ENCODE measurements at places on chromosomes 5 and 9.

DNA sequence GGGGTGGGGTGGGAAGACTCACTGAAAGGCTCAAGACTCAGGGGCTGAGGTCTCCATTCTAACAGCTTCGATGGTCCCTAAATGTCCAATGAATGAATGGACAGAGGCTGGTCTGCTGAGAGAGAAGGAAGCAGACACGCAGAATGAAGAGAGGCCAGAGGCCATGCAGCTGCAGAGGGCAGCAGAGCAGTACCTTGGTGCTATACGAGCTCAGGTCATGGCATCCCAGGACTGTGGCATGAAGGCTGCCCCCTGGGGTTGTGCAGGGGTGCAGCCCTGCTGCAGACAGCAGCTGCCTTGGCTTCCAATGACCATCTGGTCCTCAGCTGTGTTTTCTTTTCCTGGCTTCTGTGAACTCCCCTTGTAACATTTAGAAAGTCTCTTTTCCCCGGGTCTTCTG is 15.2 kb upstream of the CORO2A start:
- DNase-seq = no peak

GRCh38 chr5:54175-54730 is 37.7 kb upstream of the PLEKHG4B start:
- DNase-seq = no peak

DNA sequence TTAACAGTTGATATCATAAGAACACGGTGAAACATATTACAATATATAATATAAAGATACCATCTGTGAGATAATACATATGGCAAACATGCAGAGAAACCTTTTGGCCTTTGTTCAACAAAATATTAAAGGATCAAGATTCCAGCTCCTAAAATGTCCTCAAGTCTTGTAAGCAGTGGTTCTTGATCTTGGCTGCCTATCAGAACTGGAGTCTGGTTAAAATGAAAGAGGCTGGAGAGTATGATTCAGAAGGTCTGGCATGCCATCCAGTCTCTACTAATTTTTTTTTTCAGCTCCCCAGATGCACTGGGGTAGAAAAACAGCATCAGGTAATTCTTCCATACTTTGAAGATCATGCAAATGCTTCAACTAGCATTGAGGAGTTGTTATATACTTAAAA is 83.2 kb downstream of the TNC start:
- DNase-seq = peak; percentile 91

DNA sequence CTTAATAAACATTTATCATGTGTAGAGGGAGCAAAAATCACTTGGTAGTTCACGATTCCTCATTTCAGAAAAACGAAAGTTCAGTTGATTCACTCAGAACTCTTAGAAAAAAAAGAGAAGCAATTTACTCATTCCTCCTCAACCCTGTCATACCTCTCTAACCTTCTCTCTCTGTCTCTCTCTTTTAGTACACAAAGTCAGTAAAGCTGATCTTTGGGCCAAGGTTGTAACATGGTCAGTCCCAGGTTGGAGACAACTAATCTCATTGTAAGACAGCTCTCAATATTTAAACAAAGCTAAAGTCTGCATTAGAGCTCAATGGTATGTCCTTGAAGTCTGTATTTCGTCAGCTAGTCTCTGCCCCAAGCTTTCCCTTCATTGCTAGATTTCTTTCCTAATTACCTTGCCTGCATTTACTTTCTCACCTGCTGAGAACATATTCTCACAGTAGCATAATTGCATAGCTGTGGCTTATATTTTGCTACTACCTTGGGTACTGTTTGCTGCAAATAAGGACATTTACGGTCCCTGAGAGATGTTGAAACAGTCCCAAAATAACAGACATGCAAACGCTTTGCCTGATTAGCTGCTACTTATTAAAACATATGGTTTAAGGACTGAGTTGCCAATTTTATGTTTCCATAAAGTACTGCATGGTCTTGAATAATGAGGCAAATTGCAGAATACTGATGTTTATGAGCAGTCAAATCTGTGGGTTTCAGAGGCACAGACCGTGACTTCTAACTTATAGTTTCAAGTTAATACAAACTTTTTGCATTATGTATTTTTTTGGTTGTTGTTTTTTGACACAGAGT is 138.3 kb downstream of the GPBP1 start:
- DNase-seq = peak; percentile 27

- peak; percentile 47 for DNase-seq
Observed at GRCh38 chr9:93968451-93969327, 13.5 kb upstream of the BARX1 start.

- no peak for DNase-seq
Observed at GRCh38 chr5:58262226-58262625, 197.7 kb downstream of the PLK2 start.

DNA sequence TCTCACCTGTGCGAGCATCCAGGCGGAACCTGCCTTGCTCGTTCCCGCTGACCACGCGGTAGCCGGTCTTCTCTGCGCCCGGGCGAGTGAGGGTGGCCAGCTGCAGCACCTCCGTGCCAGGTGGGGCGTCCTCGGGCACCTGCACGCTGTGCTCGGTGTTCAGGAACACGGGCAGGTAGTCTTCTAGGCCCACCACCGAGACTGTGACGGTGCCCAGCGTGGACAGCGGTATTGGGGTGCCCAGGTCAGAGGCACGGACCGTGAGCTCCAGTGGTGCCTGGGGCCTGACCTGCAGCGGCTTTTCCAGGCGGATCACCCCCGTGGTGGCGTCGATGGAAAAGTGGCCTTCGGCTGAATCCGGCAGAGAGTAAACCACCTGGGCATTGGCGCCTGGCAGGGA is 59.5 kb downstream of the FAT2 start:
- no peak for DNase-seq

GRCh38 chr5:67857502-67857901 is 358.1 kb upstream of the PIK3R1 start:
- no peak for DNase-seq

- peak; percentile 38 for DNase-seq
Observed at GRCh38 chr5:86971034-86971571, 296.6 kb upstream of the RASA1 start.

- DNase-seq = no peak
Observed at GRCh38 chr5:82992646-82993045, 84.5 kb downstream of the TMEM167A start.

DNA sequence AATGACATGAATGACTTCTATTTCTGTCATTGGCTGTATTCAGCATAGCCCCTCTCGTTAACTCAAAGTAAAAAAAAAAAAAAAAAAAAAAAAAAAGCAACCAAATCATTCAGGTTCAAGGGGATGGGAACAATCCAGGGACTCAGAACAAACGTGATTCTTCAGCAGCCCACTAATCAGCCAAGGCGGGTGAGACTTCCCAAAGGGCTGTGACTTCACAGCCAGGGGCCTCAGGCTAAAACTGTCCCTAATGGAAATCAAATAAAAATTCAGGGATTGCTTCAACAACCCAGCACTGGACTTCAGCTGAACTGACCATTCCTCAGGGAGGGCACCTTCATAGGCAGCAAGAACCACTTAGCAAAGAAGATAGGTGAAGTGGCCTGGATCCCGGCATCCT is 86.2 kb upstream of the FAM169A start:
- DNase-seq = no peak

GRCh38 chr5:82820961-82821845 is 256.0 kb downstream of the TMEM167A start:
- DNase-seq = no peak

DNA sequence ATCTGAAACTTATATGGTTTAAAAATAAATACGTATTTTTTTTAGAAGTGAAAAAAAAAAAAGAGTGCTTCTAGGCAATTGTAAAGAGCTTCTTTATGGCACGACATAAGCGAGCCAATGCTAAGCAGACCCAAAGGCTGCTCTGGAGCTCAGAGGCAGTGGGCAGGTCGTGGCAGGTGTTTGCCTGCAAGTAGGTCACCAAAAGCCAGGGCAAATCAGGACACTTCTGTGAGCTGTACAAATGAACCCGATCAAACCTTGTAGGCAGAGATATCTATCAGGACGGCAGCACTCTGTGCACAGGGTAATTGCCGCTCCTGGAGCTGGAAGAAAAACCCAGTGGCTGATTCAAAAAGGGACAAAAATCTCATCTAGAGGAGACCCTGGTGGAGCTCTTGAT is 75.9 kb downstream of the IRX2 start:
- no peak for DNase-seq

- DNase-seq = no peak
Observed at GRCh38 chr9:15271403-15271802, 35.6 kb downstream of the TTC39B start.

- DNase-seq = no peak
Observed at GRCh38 chr9:40928803-40929487, 199.5 kb downstream of the FOXD4L6 start.

GRCh38 chr9:133715866-133716563 is 22.1 kb downstream of the SARDH start:
- peak; percentile 37 for DNase-seq

- peak; percentile 0 for DNase-seq
Observed at GRCh38 chr5:153043886-153044285, 446.6 kb upstream of the GRIA1 start.

- no peak for DNase-seq
Observed at GRCh38 chr9:85521371-85522197, 220.2 kb downstream of the AGTPBP1 start.

DNA sequence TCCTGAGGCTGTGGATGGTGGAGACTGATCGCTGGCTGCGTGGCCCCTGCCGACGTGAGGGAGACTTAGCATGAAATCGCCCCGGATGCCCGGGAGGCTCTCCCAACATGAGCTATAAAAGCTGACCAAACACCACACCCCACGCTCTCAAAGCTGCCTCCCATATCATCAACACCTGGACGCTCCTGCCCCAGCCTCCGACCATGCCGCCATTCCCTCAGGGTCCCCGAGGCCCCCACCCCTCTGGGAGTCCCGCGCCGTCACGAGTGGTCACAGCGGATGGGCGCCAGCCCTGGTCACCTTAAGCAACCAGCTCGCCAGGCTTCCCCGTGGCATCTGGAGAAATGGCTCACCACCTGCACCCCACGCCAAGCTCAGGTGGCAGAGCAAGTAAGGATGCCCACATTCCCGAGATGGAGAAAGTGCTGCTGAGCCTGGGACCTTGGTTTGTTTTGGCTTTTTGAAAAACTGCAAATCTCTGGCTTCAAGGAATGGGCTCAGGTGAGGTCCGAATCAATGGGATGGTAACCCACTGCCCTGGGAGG is 196.0 kb downstream of the MED10 start:
- DNase-seq = no peak

- no peak for DNase-seq
Observed at GRCh38 chr9:120214332-120214731, 365.6 kb downstream of the CDK5RAP2 start.

DNA sequence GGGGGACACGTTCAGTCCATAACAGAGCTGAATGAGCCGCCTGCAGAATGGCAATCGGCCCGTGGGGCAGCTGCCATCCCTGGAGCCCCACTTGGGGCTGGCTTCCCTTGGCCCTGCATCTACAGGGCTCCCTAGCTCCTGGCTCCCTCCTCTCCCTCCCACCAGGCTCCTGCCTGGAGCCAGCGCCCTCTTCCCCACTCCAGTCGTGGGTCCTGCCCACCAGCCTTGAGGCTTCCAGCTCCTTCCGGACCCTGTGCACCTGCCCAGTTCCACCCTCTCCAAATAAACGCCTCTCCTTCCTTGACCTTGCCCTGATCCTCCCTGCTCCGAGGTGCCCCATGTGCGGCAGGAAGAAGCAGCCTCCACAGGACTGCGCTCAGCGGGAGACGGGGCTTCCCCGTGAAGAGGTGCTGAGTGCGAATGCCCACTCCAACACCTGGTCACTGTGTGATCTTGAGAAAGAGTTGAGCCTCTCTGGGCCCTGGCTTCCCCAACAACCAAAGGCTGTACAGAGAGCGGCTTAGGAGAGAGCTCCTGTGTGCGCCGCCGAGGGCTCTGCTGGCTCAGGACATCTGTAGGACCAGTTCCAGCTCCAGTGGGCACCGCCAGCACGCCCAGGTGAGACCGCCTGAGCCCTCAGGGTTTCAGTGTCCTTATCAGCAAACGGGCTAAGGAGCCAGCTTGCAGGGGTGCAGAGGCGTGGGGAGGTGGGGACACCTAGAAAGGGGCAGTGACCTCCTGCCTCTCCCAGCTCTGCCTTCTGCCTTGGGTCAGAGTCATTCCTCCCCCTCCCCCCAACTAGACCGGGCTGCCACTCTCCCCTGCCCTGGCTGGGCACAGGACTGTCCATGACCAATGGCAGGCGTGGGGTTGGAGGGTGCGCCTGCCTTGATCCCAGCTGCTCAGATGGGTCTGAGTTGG is 12.1 kb downstream of the C9orf50 start:
- DNase-seq = no peak

- DNase-seq = no peak
Observed at GRCh38 chr9:88754886-88755285, 219.9 kb downstream of the NXNL2 start.

DNA sequence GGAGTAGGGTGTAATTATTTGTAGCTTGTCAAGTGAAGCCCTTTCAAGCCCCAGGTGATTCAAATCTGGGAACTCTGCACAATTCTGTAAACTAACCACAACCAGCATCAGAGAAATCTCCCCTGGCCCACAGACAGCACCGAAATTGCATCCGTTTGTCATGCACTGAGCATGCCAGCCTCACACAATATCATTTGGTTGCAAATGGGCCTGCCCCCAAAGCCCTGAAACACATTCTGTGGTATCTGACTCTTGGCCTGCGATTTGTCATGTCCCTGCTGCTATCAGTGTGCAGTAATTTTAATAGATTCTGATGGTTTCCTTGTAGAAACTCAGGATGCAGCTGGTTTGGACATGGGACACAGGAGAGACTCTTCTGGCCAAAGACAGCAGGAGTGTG is 35.3 kb downstream of the SNX24 start:
- peak; percentile 70 for DNase-seq

- DNase-seq = no peak
Observed at GRCh38 chr5:167902298-167902697, 389.1 kb upstream of the WWC1 start.

DNA sequence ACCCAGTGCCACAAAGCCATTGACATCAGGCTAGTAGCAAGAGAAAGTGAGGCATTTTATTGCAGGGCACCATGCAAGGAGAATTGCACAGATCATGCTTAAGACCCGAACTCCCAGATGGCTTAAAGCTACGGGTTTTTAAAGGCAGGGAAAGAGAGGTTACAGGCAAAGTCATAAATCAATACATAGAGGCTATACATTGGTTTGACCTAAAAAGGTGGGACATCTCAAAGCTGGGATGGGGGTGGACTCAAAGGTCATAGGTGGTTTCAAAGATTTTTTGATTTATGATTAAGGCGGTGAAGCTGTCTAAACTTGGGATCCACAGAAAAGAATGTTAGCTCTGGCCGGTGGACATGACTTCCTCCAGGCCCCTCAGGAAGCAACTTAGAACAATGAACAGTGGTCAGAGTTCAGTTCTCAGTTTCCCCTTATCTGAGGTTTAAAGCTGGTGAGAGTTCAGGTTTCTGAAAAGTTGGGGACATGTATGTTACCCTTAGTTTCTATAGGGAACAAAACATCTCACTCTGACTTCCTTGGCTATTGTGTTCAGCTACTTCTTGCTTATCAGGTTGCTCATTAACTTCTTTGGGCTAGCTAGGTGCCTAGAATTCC is 6.0 kb upstream of the RBM22 start:
- no peak for DNase-seq

DNA sequence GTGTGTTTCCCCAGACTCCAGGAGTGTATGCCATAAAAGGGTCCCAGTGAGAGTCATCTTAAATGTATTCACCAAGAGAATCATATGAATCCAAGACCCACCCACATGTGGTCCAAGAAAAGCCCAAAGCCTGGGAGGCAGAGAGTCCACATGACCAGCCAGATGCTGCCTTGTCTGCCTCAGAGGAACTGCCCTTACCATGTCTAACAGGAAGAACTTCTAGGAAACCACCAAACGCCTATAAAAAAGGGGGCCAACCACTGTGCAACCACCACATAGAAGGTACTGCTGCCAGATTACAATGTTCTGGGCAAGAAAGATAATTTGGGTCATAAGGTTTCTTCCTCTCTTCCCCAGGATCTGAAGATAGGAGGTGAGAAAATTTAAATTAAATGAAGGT is 129.8 kb upstream of the SLC24A2 start:
- DNase-seq = no peak
